Activated CD4-positive, alpha-beta T cell treated with anti-CD3 and anti-CD28 coated beads, Interleukin-2, Interleukin-6, amounts not matched to agents 100 ng/mL and 50 ng/mL, durations not matched to agents 16 hours and 8 hours (primary cell): ENCODE measurements at places on chromosomes 2 and 18.

- DNase-seq = no peak
Observed at GRCh38 chr2:241017228-241017940, 19.0 kb downstream of the SNED1 start.

GRCh38 chr2:27152796-27153464, 4.1 kb downstream of the TCF23 start:
- DNase-seq = no peak

DNA sequence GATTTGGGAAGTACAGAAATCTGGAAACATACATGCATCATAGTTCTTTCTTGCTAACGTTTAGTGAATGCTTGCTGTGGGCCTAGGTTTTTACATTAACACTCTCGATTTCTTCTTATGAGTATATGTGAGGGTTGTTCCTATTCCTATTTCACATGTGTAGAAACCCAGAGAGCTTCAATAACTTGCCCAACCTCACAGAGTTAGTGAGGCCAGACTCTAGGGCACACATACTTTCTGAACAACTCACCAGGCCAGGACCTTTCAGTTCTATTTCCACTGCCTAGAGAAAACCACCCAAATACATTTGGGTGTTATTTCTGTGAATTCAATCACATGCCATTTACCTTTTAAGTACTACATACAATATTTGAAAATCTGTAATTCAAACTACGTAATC, 8.2 kb upstream of the KCTD1 start:
- DNase-seq = no peak

- DNase-seq = no peak
Observed at GRCh38 chr2:42182654-42183308, 13.6 kb downstream of the EML4 start.

DNA sequence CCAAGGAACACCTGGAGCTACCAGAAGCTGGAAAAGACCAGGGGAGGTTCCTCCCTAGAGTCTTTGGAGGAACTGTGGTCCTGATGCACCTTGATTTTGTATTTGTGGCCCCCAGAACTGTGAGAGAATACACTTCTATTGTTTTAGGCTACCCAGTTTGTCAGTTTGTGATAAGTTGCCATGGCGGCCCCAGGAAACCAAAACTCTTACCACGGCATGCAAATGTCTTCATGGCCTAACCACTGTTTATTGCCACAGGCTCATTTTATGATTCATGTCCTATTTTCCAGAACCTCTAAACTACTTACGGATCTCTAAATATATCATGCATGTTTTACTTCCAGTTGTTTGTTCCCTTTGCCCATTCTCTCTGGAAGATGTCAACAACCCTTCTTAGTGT, 1250.7 kb upstream of the FAM98A start:
- no peak for DNase-seq

DNA sequence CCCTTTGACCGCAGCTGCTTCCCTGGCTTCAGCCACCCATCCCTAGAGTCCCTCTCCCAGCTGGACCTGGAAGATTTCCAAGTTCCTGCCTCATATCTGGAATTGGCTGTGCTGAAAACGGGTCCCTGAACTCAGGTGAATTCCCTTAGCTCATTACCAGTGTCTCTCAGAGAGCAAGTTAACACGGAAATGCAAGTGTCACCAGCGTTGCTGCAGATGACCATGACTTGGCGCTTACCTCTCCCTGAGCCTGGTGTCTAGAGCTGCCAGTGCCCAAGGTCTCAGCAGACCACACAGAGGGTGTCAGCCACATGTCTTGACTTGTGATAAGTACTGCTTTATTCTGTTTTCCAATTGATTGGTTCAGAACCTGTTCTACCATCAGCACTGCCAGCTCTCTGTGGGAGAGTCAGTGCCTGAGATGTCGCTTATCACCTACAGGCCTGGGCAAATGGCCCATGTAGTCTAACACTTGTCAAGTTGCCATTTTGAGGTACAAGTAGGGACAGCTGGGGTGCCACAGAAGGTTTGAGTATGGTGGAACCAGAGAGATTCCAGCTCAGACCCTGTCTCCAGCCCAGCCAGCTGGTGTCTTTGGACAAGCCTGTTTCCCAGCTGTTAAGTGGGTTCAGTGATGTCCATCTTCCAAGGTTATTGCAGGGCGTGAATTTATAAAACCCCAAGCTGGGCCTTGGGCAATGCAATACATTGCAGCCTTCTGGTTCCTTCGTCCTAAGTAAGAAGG, 48.7 kb downstream of the LYPD1 start:
- DNase-seq = no peak
